ENCODE measurements at places on chromosomes 6 and 20.
A peak's percentile ranks its signal among the peaks of the same experiment; 100 is the strongest.

DNA sequence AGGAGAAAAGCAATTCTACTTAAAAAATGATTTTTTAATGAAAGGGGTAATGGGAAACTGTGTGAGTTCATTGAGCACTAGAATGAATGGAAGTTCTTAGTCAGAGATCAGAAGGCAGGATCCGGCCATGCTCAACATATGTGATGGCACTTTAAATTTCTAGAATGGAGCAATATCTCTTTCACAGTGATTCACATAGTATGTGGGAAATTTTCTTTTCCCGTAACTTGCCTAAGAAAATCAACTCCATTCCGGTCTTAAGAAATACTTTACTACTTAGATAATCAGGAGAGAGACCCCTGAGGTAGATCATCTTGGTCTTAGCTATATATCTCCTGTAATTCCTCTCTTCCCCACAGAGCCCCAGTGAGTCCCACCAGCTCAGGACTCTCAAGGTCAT, 131.8 kb downstream of the SCML4 start:
- DNase-seq = no peak

- no peak for DNase-seq
Observed at GRCh38 chr6:101582792-101583191, 189.3 kb downstream of the GRIK2 start.

GRCh38 chr20:63458170-63459069, 14.0 kb downstream of the KCNQ2 start:
- no peak for DNase-seq

GRCh38 chr6:83168556-83168955, 24.5 kb downstream of the PGM3 start:
- DNase-seq = no peak

GRCh38 chr20:6663751-6664388, 103.6 kb upstream of the BMP2 start:
- DNase-seq = no peak

- no peak for DNase-seq
Observed at GRCh38 chr6:8352335-8352965, 82.9 kb downstream of the SLC35B3 start.

- DNase-seq = no peak
Observed at GRCh38 chr6:35396991-35397390, 54.6 kb downstream of the PPARD start.

DNA sequence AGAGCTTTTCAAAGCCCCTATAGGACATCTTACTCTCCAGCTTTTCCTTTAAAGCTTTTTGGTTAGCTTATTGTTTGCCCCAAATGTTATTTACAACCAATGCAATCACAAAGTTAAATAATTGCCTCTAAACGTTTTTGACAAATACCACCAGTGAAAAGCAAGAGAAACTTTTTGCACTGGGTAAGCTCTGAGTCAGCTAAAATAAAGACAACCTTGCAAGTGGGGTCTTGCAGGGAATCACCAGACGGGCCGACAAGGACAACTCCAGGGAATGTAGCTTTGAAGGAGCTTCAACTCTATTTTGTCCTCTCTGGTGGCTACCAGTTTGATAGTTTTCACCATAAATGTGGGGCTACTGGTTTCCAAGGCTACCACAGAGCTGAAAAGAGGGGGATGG, 14.7 kb upstream of the PSMF1 start:
- no peak for DNase-seq

DNA sequence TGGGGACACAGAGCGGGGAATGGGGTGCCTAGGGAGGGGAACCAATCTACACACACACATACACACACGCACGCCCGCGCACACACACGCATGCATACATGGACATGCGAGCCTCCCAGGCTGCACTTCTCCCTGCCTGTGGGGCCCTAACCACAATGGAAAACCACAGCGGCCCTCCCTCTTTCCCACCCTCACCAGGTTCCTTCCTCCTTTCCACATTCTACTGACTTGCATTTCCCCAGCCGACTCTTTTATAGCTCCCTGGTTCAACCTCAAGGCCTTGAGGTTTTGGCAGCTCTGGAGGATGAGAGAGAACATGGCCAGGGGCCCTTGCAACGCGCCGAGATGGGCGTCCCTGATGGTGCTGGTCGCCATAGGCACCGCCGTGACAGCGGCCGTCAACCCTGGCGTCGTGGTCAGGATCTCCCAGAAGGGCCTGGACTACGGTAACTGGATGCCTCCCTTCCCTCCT, at the start of gene BPI:
TSS of gene BPI (plus strand) at position 249 of the 472 bp plus-strand sequence. CDS start at position 317, 68 bp downstream.
- no peak for DNase-seq

DNA sequence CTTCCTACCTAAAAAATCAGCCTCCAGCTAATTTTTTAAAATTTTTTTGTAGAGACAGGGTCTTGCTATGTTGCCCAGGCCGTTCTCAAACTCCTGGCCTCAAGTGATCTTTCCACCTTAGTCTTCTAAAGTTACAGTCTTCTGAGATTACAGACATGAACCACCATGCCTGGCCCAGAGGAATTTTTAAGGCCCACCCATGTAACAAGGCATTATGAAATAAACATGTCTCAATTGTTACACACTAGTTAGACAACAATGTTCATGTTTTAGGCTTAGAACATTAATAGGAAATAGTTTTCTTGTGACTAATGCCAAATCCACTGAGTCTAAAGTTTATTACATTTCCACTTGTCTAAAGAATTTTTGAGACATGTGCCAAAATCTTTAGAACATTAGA, 221.2 kb downstream of the LAMA2 start:
- peak; percentile 20 for DNase-seq

DNA sequence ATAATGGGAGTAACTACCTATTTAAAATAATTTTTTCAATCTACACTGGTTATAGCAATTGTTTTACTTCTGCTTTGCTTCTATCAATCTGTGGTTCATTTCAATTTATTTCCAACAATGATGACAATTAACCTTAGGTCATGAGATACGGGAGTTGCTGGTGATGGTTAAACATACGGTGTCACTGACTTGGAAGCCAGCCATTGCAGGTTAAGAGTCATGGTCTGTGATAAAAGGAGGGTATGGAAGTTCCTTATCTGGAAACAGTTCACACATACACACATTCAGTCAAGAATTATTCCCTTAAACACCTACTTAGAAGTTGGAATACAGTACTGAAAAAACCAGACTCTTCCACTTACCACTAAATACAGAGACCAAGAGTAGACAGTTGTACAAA, 180.0 kb downstream of the KIF16B start:
- DNase-seq = no peak

GRCh38 chr6:63574554-63574900, 2.2 kb downstream of the LOC128125822 start:
- DNase-seq = no peak

- DNase-seq = no peak
Observed at GRCh38 chr6:116034327-116034726, 26.4 kb downstream of the FRK start.
